ENCODE measurements at places on chromosomes 5 and 9.

- no peak for DNase-seq
Observed at GRCh38 chr5:12360218-12360617, 456.0 kb upstream of the CTNND2 start.

DNA sequence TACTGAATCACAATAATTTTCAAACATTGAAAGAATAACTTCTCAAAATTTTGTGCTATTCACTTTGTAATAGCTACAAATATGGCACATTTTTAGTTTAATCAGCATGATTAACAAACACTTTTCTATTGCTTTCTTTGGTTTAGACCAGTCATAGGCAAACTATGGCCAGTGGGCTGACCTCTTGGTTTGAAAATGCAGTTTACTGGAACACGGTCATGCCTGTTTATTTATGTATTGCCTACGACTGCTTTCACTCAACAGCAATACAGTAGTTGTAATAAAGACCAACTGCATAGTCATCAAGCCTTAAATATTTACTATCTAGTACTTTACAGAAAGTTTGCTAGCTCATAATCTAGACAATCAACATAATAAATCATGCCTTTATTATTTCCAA is 810.8 kb downstream of the TLE1 start:
- no peak for DNase-seq

GRCh38 chr9:111953444-111953843 is 56.8 kb downstream of the UGCG start:
- DNase-seq: no peak

GRCh38 chr5:110439296-110439695 is 287.2 kb downstream of the TMEM232 start:
- DNase-seq: no peak

DNA sequence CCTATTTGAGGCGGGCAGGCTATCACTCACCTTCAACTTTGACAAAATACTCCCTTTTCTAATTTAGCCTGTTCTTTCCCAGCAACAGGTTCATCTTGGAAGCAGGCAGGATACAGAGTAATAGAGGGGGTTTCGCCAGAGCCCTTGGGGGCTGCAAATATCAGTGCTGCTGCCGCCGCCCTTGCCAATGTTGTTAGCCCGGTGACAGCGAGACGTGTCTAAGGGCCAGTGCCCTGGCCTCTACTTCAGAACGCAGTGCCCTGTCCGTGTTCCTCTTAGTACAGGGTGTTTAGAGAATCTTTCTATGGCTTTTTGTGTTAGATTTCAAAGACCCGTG is 703 bp downstream of the FAM120AOS start:
- DNase-seq: peak; percentile 25

DNA sequence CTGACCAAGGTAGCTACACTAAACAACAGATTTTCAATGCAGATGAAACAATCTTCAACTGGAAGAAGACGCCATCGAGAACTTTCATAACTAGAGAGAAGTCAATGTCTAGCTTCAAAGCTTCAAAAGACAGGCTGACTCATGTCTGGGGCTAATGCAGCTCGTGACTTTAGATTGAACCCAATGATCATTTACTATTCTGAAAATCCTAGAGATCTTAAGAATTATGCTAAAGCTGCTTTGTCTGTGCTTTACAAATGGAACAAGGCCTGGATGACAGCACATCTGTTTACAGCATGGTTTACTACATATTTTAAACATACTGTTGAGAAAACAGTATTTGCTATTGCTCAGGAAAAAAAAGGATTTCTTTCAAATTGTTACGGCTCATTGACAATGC is 54.9 kb downstream of the RICTOR start:
- no peak for DNase-seq

Measured in heart left ventricle (tissue), 16 donors.